ENCODE measurements at places on chromosomes 7 and 10. TPM values are rescaled to one million over a fixed set of nuclear protein-coding genes. Genes with fewer than 3 reads are reported as not detected.

Gene GIMAP8
- 4.8 TPM for total RNA-seq

GRCh38 chr7:20133803-20134202 is 83.4 kb downstream of the MACC1 start:
- DNase-seq: no peak

- DNase-seq: no peak
Observed at GRCh38 chr10:33039181-33039580, 81.2 kb upstream of the ITGB1 start.

Gene SLC13A1
- total RNA-seq: not detected

Gene HMX3
- total RNA-seq: not detected

GRCh38 chr7:11914645-11915044 is 82.6 kb upstream of the THSD7A start:
- DNase-seq: no peak

Gene ADO
- 16.4 TPM for total RNA-seq

Gene SPAG6
- total RNA-seq: 3.2 TPM

- no peak for DNase-seq
Observed at GRCh38 chr7:43105521-43106120, 6.8 kb upstream of the HECW1 start.

GRCh38 chr7:154475864-154476263 is 423.7 kb downstream of the DPP6 start:
- no peak for DNase-seq

Gene CRYGN
- not detected for total RNA-seq

Gene SPDYE6
- total RNA-seq: not detected
